NCI-H1105 (cell line): ENCODE measurements at places on chromosomes 12 and 14.

DNA sequence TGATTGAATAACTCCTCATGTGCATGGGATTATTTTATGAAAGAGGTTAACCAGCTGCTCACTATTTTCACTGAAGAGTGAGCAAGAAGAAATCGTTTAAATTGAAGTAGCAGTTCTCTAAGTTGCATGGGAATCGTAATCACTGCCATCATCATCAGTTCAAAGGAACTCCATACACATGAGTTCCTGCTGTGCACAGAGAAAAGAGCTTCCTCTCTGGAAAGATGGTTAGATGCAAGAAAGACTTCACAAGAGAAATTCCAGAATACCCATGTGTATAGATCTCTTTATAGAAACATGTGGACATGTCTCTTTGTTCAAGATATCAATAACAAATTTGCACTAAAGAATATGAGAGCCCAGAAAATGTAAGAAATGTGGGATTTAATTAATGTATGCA, 291.3 kb downstream of the PDZRN4 start:
- no peak for DNase-seq

DNA sequence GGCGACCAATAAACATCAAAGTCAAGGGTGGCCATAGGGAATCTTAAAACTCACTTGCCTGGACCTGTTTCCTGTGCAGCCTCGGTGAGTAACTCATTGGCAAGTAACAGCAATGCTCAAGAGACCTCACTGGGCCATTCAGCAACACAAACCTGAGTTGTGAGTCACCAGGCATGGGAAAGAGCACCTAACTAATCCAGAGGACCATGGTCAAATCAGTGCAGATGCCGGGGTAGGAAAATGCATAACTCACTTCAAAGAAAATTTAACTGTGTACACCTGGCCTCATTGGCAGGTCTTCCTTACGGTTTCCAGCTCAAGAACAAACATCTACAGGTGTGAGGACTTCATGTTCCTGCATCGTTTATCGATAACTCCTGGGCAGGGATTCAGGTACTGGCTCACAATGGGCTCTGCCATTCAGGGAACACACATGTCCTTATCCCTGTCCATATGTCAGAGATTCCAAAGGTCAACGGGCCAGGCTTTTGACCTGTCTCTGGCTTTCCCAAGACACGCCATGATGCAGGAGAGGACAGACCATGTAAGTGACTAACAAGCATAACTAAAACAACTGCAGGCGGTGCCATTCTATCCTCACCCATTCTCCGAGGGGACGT, 211.8 kb downstream of the ANO2 start:
- DNase-seq, result no peak

- no peak for DNase-seq
Measured at GRCh38 chr12:480831-481816, 21.4 kb downstream of the B4GALNT3 start.

- no peak for DNase-seq
Measured at GRCh38 chr12:86683568-86684304, 427.5 kb upstream of the MGAT4C start.

DNA sequence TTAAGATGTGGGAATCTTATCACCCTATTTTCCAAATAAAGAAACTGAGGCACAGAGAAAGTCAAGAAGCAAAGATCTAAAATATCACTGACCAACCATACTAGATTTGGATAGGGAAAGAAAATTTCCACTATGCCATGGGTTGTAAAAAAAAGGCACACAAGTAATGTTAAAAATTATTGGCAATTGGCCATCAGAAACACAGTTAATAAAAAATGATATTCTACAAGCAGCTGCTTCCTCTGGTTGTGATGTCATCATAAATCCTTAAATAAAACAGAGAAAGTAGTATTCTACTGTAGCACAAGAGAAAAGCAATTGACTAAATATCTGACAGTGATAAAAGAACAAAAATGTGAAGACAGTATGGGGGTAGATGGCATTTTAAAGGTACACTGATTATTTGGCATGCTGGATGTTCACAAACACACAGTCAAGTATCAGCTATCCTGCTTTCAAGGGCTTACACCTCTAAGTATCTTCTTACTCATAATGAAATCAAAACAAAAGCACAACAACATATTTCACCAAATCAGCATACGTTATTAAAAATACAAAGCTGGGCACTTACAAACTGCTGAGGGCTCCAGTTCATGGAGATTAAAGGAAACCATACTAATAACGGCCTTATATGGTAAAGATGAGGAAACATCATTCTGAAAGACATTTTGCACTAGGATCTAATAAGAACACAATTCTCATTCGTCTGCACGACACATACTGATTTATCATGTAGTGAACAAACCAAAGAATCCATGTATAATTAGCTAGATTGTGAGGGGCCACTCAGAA, 45.7 kb downstream of the CORO1C start:
- DNase-seq, result no peak
